Choroid plexus epithelial cell (primary cell): ENCODE measurements at places on chromosomes 5 and 9.
A peak's percentile ranks its signal among the peaks of the same experiment; 100 is the strongest.

- no peak for DNase-seq
Measured at GRCh38 chr5:58703925-58704555, 121.2 kb downstream of the RAB3C start.

DNA sequence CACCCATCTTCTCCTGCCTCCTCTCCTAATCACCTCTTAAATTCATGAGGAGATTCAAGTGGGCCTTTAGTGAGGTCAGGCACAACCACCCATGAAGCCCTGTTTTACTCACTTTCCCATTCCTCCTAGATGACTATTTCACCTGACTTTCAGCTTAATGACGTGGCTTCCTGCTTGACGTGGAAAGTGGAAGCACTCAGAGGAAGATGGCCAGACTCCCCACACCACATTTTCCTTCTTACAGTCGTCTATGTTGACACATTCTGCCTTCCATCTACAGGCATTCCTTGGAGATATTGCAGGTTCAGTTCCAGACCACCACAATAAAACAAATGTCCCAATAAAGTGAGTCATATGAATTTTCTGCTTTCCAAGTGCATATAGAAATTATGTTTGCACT, 146.4 kb upstream of the TAS2R1 start:
- peak; percentile 24 for DNase-seq

- DNase-seq: peak; percentile 12
Measured at GRCh38 chr9:100455470-100455869, 17.5 kb upstream of the TMEFF1 start.

DNA sequence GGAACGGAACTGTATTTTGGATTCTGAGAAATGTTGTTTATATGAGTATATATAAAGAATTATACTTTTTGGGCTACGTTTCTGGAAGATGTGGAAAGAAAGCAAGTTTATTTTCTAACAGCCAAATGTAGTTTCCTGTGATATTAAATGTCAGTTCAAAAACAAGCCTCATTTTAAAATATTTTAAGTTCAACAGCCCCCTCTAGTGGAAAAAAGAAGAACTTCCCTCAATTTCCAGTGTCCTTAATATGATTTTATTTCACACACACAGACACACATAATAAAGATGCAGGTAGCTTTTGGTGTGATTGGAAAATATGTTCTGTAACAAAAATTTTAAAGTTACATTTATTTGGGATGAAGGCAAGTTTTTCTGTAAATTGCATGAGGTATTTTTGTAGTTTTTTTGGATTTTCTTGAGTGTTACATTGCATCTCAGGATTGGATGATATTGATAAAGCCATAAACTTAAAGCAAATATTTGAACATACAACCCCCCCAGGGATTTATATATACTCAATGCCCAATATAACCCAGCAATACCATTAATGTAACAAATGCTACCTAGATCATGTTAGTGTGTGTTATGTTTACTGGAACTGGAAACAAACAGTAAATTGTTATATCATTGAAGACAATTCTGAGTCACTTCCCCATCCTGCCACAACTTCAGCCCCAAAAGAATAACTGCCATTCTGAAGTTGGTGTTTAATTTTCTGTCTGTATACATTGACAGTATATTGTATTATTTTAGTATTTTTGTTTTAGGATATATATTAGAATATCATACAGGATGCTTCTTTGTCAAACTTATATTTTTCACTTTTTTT, 54.0 kb downstream of the CCDC171 start:
- peak; percentile 58 for DNase-seq

DNA sequence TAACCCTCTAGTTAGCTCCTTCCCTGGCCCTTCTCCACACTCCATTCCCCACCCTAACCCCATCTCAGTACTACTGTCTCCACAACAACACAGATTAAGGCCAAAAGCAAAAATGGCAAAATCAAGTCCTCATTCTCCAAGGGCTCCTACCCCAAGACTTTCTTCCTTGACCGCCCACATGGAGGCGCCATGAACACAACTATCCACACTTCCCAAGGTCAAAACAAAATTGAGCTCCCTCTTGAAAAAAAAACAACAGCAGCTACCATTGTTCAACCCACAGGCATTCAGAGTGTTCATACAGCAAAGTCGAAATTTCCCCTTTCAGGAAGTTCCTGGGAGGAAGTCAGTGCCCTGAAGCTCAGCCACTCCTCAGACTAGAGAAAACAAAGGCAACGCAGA, 54.4 kb downstream of the GNAQ start:
- DNase-seq: peak; percentile 95

- DNase-seq: no peak
Measured at GRCh38 chr5:136382791-136383190, 17.4 kb upstream of the TRPC7 start.

GRCh38 chr5:945691-946551, 53.2 kb downstream of the TRIP13 start:
- no peak for DNase-seq

- DNase-seq: no peak
Measured at GRCh38 chr5:72474046-72474500, 33.1 kb downstream of the ZNF366 start.

GRCh38 chr9:132627106-132627505, 42.7 kb downstream of the DDX31 start:
- DNase-seq: no peak

GRCh38 chr5:175216991-175217390, 227.0 kb downstream of the DRD1 start:
- no peak for DNase-seq

DNA sequence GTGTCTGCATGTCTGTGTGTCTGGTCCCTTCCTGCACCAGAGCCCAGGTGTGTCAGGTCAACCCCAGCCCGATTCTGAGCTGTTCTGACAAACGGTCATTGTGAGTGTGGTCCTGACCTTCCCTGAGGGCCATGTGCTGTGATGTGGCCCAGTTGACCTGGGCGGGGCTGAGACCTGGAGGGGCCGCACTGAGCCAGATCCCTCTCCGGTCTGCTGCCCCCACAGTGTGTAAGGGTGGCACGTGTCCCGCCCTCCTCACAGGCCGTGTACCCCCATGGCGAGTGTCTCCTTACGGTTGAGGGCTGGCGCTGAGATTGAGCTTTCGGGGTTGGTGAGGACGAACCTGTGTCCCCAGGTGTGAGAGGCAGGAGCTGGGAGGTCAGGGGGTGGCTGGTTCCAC, 136.5 kb downstream of the MRPL36 start:
- DNase-seq: no peak

DNA sequence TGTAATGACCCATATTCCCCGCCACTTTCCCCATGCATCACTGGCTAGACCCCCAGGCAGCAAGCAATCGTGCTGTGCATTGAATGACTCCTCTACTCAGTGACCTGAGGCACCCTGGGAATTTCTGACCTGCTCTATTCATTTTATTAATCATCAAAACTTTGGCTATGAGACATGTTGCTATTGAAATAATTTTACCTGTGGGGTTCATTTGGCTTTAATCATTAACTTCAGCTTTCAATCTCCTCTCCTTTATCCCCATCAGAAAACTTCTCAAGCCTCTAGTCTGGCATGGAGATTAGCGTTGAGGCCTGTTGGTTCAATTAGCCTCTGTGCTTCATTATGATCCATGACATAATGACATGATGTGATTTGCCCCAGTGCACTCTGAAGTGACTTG, 429.0 kb downstream of the ZNF608 start:
- no peak for DNase-seq

GRCh38 chr5:57768745-57769144, 286.1 kb upstream of the ACTBL2 start:
- DNase-seq: no peak

- no peak for DNase-seq
Measured at GRCh38 chr5:116044073-116044472, 11.8 kb downstream of the ARL14EPL start.

DNA sequence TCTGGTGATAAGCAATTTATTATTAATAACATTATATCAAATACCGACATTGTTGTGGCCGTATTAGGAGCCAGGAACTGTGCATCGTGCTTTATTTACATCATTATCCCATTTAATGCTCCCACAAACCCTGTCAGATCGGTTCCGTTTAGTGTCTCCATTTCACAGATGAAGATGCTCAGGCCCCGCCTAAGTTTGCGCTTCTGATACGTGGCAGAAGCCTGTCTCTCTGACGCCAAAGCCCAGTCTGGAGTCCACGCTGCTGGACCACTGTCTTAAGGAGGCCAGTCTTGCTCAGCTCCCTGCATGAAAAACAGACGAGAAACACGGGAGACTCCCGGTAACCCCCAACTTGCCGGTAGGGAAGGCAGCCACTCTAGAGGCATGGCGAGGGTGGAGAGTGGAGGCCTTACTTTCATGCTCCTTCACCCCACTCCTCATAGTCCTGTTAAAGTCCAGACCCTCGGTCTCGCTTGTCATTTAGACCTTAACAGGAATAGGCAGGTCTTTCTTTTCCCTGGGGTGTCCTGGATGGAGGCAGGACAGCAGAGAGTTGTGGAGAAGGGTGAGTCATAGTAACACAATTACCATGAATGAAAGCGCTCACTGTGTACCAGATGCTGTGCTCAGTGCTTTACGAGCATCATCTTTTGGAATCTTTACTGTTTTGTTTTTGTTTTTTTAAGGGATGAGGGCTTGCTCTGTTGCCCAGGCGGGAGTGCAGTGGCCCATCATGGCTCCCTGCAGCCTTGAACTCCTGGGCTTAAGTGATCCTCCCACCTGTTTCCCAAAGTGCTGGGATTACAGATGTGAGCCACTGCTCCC, 872 bp downstream of the TXNDC15 start:
- peak; percentile 95 for DNase-seq

GRCh38 chr9:132395560-132395959, 11.1 kb downstream of the TTF1 start:
- no peak for DNase-seq

DNA sequence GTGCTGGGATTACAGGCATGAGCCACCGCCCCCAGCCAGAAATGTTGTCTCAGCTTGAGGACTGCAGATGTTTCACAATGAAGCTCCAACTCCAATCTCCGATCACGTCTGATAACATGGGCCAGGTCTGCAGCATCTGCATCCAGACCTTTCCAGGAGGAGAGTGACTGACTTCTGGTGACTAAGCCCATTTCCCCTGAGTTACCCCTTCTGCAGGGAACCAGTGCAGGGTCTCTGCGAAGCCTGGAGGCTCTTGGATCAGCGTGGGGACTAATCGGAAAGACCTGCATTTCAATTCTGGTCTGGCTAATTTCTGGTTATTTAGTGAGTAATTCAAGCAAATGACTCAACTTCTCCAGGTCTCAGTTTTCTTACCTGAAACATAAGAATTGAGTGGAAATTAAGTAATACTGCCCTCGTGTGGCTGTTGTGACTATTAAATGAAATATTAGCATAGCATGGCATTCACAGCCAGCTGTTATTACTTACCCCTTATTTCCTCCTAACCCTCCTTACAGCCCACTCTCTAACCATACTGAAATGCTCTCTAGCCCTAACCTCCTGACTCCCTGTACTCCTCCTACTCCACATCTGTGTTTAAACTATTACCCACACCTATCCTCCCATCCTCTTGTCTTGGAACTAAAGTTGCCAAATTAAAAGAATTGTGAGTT, 2.2 kb upstream of the GNPDA1 start:
- DNase-seq: peak; percentile 75

GRCh38 chr9:37968228-37968701, 64.3 kb upstream of the SLC25A51 start:
- DNase-seq: peak; percentile 54
